Left cardiac atrium (tissue), 4 donors: ENCODE measurements at places on chromosomes 6 and 20. TPM values are rescaled to one million over a fixed set of nuclear protein-coding genes. Genes with fewer than 3 reads are reported as not detected.

Gene CFAP61
- 1.0 TPM for total RNA-seq

Gene RBPJL
- total RNA-seq: not detected

Gene SNHG17
- total RNA-seq: 7.9 TPM

Gene SEL1L2
- total RNA-seq: 0.91 TPM

Gene SLC17A3
- total RNA-seq: not detected

Gene AGPAT4
- total RNA-seq: 2.9 TPM

Gene RAD21L1
- total RNA-seq: not detected

Gene LYRM4
- total RNA-seq: 21.7 TPM

Gene RPS21
- total RNA-seq: 733 TPM

Gene PCED1A
- 13.0 TPM for total RNA-seq

Gene CLDN20
- total RNA-seq: not detected

Gene SYNDIG1
- 16.7 TPM for total RNA-seq

Gene SLC22A3
- total RNA-seq: 5.2 TPM

Gene CST1
- not detected for total RNA-seq

Gene PNLDC1
- total RNA-seq: 0.47 TPM

Gene OPRL1
- total RNA-seq: 0.97 TPM

Gene TRIM31
- not detected for total RNA-seq

Gene ATP6V1G2
- total RNA-seq: 2.7 TPM

Gene CGAS
- total RNA-seq: 2.2 TPM

Gene ZKSCAN8
- 10.8 TPM for total RNA-seq

Gene CNBD2
- total RNA-seq: 3.2 TPM

Gene CYP39A1
- 5.4 TPM for total RNA-seq

Gene ELOVL4
- total RNA-seq: 0.58 TPM

Gene PRL
- total RNA-seq: not detected

Gene PHACTR2
- total RNA-seq: 56.7 TPM

Gene INSM1
- total RNA-seq: not detected

Gene EMILIN3
- total RNA-seq: 3.4 TPM

Gene CCDC170
- total RNA-seq: 0.85 TPM

Gene CLVS2
- 0.03 TPM for total RNA-seq

Gene PDE7B
- 10.3 TPM for total RNA-seq

Gene OPN5
- not detected for total RNA-seq

Gene CDH4
- 0.06 TPM for total RNA-seq

Gene UNC93A
- total RNA-seq: not detected

Gene ATP9A
- 28.0 TPM for total RNA-seq

Gene DSP
- total RNA-seq: 179 TPM

Gene EDN1
- total RNA-seq: 25.4 TPM

Gene BMP2
- total RNA-seq: 6.1 TPM

Gene POU5F1
- 0.71 TPM for total RNA-seq

Gene IL17A
- not detected for total RNA-seq

Gene SYNGAP1
- 9.0 TPM for total RNA-seq
